Stimulated activated CD4-positive, alpha-beta T cell treated with anti-CD3 and anti-CD28 coated beads, Interleukin-1b, Interleukin-23, amount 100 ng/mL, for 48 hours (primary cell): ENCODE measurements at places on chromosomes 1 and 21.
A peak's percentile ranks its signal among the peaks of the same experiment; 100 is the strongest.

DNA sequence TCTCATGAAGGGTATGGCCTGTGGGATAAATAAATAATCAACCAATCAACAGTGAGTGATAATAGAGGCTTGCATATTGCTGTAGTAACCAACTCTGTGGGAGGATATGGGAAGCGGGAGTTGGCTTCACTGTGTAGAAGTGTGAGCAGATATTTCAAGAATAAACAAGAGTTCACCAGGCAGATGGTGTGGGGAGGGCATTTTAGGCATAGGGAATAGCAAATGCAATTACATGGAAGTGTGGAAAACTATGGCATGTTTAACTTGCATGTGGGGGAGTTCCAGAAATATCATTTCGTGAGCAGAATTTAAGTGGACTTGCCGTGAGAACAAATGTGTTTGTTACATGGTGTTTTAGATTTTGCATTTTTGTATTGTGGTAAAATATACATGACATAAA is 95.2 kb downstream of the SPATA46 start:
- no peak for DNase-seq

- no peak for DNase-seq
Observed at GRCh38 chr1:184112176-184112948, 60.8 kb downstream of the TSEN15 start.

DNA sequence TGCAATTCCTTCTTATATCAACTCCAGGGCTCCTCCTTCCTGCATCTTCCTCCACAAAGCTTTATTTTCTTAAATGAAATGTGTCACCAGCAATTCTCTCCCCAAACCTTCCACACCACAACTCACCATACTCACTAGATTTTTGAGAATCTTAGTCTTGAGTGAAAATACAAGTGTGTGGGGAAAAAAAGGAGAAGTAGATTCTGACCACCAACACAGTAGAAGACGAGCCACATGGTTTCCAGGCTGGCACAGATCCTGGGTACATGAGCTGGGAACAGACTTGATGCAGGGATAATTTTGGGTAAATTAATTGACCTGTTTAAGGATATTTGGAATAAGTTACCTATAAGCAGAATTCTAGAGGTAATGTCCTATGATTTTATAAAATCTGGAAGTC is 72.8 kb upstream of the KCNJ15 start:
- DNase-seq: no peak

- DNase-seq: peak; percentile 46
Observed at GRCh38 chr1:2212532-2213491, 15.3 kb upstream of the SKI start.

DNA sequence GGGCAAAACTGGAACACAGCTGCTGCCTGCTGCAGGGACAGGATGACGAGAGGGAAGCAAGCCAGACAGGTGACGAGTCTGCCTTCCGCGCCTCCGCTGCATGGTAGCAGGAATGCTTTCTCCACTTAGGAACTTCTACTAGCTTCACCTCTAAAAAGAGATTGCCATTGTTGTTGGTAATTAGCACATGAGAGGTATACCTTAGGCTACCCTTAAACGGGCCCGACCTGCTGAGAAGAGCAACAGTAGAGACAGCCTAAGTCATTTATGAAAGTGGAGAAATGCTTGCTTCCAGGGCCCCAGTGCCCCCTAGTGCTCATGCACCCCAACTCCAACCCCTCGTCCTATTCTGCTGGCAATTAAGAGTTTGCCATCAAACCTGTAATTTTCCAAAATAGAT is 96.9 kb upstream of the AKT3 start:
- DNase-seq: peak; percentile 19

DNA sequence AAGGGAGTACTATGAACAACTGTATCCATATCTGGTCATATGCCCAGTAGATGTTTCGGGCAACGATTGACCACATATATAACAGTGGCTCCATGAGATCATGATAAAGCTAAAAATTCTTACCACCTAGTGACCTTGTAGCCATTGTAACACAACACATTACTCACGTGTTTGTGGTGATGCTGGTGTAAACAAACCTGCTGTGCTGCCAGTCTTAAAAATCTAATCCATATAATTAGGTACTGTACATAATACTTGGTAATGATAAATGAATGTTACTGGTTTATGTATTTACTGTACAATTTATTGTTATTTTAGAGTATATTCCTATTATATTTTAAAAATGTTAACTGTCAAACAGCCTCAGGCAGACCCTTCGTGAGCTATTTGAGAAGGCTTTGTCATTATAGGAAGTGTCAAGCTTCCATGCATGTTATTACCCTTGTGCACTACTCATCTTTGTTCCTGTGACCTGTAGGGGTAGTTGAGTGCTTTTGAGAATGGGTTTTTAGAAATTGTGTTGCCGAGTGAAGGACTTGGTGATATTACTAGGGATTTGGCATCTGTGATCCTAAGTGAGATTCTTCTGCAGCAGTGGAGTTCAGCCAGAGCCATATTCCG is 23.6 kb downstream of the DIP2A start:
- DNase-seq: no peak

- peak; percentile 27 for DNase-seq
Observed at GRCh38 chr1:111570781-111571181, 48.8 kb upstream of the RAP1A start.
